Activated CD4-positive, alpha-beta T cell treated with anti-CD3 and anti-CD28 coated beads for 1 hour (primary cell): ENCODE measurements at places on chromosomes 11 and 22.

- DNase-seq, result no peak
These were observed 42.1 kb upstream of the CCDC34 start for GRCh38 chr11:27405134-27405533.

DNA sequence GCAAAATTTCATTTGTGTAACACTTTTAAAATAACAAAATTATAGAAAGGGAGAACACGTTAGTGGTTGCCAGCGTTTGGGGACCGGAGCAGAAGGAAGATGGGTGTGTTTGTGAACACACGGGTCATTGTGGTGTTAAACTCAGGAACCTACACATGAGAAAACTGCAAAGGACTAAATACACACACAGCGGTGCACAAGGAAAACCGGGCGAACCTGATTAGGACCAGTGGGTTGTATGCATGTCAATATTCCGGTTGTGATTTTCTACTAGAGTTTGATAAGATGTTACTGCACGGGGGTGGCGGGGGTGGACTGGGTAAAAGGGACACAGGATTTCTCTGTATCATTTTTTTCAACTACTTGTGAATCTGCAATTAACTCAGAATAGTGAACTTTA is 351.2 kb downstream of the OPCML start:
- no peak for DNase-seq

GRCh38 chr11:61174273-61174672 is 13.0 kb upstream of the VPS37C start:
- no peak for DNase-seq

- no peak for DNase-seq
These were observed 995 bp downstream of the TMEM134 start for GRCh38 chr11:67468056-67468455.

GRCh38 chr11:12473381-12473780 is 96.0 kb downstream of the PARVA start:
- DNase-seq, result no peak
